Stimulated activated CD8-positive, alpha-beta memory T cell treated with anti-CD3 and anti-CD28 coated beads, Interleukin-15, amount 100 ng/mL, for 24 hours (primary cell): ENCODE measurements at places on chromosomes 16 and 17.

DNA sequence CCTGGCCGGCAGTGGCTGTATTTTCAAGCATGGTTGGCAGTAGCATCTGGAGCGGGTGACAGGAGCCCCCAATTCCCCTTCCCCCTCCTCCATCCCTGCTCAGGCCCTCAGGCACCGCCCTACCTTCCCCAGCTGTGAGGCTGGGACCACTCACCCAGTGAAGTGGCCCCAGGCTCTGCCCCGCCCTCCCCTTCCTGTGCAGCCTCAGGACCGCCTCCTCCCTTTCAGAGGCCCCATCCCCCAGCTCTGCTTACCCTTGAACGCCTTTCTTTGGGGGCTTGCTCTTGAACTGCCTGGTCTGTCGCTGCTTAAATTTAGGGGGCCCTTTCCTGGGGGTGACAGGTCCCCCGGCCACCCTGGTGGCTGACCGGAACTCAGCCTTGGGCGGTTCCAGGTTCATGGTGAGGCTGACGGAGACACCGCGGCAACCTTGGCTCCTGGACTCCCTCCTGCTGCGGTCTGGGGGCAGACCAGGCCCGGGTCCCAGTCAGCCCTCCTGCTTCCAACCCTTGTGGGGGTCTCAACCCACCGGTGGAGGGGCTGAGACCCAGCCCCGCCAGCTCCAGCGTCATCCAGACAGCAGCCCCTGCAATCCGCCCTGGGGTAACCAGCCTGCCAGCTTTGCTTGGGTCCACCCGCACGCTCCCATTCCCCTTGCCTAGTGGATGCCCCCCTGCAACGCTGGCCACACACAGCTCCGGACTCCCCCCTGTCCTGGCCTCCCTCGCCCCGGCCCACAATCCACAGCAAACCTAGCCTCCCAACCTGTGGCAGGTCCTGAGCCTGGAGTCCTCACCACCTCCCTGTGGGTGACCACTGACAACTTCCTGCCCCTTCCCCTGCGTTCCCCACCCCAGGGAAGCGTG, 3.2 kb downstream of the PDE6G start:
- DNase-seq, result no peak

- no peak for DNase-seq
These were observed 77.6 kb downstream of the MMD start for GRCh38 chr17:55343900-55344513.

GRCh38 chr17:67107811-67108775, 63.7 kb downstream of the CACNG1 start:
- DNase-seq, result no peak

DNA sequence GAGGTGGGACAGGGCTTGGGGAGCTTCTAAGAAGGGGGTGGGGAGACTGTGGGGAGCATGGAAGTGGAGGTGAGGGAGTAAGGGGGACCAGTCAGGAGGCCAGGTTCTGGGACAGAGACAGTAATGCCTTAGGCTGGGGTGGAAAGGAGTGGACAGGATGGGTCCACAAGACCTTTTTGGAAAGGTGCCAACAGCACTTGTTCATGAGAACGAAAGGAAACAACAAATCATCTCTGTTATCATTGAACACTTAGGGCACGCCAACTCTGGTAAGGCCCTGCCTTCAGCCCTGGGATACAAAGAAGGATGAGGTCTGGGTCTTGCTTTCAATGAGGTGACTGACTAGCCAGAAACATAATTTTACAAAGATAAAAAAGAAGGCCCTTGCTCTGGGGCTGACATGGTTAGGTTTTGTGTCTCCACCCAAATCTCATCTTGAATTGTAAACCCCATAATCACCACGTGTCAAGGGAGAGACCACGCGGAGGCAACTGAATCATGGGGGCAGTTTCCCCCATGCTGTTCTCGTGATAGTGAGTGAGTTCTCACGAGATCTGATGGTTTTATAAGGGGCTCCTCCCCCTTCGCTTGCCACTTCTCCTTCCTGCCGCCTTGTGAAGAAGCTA, 113.8 kb downstream of the SLC39A11 start:
- DNase-seq, result no peak

DNA sequence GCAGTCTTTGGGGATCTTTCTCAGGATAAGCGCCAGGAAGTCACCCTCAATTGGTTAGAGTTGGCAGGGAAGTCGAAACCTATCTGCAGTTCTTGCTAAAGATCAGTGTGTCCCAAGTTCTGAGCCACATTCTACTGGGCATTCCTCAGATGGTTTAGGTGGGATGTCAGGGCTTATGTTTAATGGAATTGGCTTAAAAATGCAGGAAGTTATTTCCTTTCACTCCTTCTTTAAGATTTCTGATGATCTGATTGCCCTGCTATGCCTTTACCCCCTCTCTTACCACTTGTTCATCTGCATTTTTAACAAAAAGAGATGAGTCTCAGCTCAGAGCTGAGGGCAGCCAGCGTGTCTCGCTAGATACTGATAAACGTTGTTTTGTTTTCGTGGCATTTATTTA, 30.8 kb downstream of the FOXL1 start:
- DNase-seq, result no peak

DNA sequence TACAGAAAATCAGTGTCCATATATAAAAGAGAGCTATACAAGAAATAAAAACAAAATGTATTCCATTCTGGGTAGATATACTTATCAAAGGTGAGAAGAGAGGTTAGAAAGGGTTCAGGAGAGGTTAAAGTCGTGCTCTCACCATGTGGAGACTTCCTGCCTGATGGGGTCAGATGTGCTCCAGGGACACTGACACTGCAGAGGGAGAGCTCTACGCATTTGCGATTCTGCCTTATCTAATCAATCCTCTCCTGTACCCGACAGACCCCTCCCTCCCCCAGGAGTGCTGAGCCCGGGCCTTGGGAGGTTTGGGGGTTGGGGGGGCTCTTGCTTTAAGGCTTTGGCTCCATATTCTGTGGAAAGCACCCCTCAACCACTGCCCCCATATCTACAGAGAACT, 16.6 kb upstream of the SLC5A11 start:
- DNase-seq, result no peak

GRCh38 chr17:44967907-44968224, 237 bp downstream of the C1QL1 start:
- DNase-seq, result no peak

DNA sequence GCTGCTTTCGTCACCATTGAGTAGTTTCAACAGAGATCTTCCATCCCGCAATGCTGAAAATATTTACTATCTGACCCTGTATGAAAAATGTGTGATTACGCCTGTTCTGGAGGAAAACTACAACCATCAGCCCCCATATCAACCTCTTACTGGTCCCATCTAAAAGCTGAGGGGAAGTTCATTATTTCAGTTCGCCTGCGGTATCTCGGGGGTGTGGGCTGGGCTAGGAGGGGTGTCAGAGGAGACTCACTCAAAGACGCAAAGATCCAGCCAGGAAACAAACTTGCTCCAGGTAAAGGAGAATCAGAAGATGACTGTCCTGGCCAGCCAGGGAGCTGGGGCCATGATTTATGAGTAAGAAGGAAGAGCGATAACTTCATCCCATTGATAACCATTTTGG, 13.7 kb downstream of the CACNG1 start:
- DNase-seq, result no peak

DNA sequence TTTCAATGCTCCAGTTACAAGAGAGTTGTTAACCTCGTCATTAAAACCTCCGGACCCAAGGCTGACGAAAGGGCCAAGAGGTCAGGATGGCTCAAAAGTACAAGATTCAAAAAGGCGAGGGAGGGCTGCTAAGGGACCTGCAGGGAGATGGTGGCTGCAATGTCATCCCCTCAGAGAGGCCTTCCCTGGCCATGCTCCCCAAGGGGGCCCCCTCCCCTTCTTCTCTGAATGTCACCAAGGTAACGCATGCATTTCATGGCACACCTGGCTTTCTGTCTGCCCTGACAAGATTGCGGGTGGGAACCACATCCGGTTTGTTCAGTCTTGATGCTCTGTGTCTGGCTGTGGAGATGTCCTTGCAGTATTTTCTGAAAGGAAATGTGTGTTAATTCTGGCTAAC, 89.9 kb downstream of the C16orf78 start:
- DNase-seq, result no peak
